Daoy (cell line): ENCODE measurements at places on chromosomes 5 and 9.
A peak's percentile ranks its signal among the peaks of the same experiment; 100 is the strongest.

GRCh38 chr5:118882666-118883065 is 105.7 kb downstream of the DTWD2 start:
- no peak for DNase-seq

DNA sequence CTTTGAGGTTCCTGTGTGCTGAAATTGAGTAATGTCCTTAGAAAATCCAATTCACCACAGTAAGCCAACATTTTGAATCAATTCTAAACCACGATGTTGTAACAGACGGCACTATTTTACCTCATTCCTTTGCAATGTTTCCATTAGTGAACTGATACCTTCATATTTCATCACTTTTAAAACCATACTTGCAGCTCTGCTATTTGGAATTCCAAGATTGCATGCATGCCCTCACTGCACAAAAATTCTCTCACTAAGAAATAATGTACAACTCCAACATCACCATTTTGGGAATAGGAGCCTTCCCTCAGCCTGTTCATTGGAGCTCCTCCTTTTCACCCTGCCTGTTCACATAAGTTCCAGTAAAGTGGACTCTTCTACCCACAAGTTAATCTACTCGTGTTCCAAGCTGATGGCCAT is 74.8 kb upstream of the TGFBR1 start:
- peak; percentile 39 for DNase-seq

- no peak for DNase-seq
Observed at GRCh38 chr5:37859805-37860204, 20.0 kb upstream of the GDNF start.

DNA sequence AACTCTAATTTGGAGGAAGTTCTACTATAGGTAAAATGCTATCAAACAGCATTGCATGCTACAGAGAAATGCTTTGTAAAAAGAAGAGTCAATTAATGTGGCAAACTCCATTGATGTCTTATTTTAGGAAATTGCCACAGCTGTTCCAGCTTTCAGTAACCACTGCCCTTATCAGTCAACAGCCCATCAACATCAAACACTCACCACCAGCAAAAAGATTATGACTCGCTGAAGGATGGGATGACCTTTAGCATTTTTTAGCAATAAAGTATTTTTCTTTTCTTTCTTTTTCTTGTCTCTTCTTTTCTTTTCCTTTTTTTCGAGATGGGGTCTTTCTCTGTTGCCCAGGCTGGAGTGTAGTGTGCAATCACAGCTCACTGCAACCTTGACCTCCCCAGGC is 26.0 kb downstream of the CRHBP start:
- no peak for DNase-seq

DNA sequence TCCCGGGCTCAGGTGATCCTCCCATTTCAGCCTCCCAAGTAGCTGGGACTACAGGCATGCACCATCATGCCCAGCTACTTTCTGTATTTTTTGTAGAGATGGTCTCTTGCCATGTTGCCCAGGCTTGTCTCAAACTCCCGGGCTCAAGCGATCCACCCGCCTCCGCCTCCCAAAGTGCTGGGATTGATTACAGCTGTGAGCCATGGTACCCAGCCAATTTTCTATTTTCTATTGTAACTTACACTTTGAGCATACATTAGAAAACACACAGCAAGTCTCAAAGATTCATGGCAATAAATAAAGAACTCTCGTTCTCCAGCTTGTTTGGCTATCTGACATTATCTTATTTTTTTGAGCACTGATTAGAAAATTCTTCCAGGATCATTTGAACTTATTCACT is 228.7 kb downstream of the ADAMTS6 start:
- no peak for DNase-seq

DNA sequence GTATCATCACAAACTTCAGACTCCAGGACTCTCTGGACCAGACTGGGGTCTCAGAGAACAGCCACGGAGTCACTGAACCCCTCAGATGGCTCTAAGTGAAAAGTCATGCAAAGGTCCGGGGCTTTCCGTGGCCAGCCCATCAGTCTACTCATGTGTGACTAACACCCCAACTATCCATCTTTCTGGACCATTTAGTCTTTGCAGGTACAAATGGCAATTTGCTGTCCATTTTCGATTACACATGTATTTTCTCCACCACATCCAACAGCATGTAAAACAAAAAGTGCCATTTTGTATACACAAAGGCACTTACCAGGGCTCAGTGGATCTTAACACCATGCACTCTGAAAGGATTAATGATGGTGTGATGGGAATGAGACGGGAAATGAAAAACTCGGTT is 387.7 kb downstream of the BNC2 start:
- DNase-seq, result peak; percentile 11

DNA sequence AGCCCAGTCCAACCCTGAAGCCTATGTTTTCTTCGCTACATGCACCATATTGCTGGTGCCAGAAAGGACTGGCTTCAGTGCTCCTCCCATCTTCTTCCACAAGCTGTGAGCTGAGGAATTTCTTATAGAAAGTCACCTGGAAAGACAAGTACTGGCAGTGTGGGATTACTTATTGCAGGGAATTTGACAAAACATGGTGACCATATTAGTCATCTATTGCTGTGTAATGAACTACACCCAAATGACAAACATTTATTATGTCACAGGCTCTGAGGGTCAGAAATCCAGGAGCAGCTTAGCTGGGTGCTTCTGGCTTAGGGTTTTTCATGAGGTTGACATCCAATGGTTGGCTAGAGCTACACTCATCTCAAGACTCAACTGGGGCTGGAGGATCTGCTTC is 75.5 kb downstream of the ENTREP1 start:
- DNase-seq, result no peak

DNA sequence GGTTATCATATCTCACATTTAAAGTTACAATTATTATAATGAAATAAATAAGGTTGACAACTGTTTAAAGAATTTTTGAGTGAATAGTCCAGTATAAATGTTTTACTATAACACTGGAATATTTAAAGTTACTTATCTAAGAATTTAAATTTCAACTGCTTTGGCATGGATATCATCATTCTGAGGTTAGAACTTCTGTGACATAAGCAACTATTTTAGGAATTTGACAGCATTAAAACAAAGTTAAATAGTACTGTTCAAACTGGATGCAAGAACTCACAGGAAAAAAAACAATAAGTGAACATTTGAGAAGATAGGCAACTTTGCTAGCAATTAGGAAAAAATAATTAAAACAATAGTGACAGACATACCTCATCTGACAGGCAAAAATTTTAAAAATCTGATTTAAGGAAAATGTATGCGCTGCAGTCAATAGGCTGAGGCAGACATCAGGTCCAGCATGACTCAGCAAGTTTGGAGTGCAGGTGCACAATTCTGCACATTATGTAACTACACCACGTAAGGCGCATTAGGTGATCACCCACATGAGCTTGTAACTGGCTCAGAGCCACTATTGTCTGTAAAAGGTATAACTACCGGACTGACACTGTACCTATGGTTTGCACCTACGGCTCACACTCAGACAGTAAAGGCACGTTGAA is 180.6 kb downstream of the PDE4D start:
- no peak for DNase-seq

DNA sequence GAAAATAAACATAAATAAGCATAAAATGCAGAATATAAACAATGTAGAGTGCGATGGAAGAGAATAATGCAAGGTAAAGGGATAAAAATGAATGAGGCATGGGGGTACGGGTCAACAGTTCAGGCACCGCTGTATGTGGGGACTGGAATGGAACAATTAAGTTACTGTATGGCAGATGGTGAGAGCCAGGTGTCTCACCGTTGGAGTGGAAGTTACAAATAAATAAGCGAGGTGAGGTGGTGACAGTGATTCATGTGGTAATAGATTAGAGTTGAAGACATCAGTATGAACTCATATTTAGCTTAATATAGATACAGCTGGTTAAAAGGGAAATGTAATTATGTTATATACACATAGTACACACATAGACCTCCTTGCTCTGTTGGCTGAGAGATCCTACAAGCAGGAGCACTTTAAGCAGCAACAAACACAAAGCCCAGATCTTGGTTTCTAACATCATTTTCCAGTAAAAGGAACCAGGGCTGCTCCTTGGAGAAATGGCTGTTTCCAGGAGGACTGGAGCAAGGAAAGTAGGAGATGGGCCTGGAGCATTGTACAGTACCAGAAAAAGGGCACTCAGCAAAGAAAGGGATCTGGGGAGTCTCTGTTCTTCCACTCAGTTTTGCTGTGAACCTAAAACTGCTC is 2.4 kb upstream of the OMD start:
- no peak for DNase-seq

GRCh38 chr9:136584934-136585333 is 39.1 kb upstream of the NOTCH1 start:
- no peak for DNase-seq

- DNase-seq, result no peak
Observed at GRCh38 chr9:98500337-98500919, 208.3 kb downstream of the GABBR2 start.

- no peak for DNase-seq
Observed at GRCh38 chr9:129596541-129597331, 24.2 kb downstream of the C9orf50 start.

GRCh38 chr5:173968154-173968797 is 20.7 kb upstream of the C5orf47 start:
- no peak for DNase-seq

GRCh38 chr5:2371419-2371710 is 380.1 kb downstream of the IRX2 start:
- no peak for DNase-seq

- DNase-seq, result no peak
Observed at GRCh38 chr5:9230355-9230754, 315.5 kb downstream of the SEMA5A start.

DNA sequence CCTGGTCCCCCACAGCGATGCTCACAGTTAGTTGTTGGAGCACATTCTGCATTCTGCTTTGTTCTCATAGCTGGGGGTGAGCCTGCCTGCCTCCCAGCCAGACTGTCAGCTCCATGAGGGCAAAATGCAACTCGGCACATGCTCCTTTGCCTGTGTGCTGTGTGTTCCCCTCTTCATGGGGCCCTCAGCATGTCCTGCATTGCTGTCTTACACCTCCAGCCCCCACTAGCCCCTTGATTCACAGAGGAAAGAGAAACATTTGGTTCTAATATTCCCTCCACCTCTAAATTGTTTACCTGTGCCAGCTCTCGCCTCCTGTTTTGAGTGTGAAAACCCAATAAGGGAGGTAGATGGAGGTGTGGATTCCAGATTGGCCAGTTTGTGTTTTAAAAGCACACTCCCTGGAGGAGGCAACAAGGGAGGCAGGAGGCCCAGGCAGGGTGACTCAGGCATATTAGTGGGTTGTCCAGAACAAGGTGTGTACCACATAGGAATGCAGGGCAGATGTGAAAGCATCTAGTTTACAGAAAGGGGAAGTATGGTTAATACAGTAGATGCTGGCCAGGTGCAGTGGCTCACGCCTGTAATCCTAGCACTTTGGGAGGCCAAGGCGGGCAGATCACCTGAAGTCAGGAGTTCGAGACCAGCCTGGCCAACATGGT is 224.6 kb downstream of the AGTPBP1 start:
- peak; percentile 29 for DNase-seq

- DNase-seq, result no peak
Observed at GRCh38 chr5:148853868-148854267, 27.5 kb downstream of the ADRB2 start.

DNA sequence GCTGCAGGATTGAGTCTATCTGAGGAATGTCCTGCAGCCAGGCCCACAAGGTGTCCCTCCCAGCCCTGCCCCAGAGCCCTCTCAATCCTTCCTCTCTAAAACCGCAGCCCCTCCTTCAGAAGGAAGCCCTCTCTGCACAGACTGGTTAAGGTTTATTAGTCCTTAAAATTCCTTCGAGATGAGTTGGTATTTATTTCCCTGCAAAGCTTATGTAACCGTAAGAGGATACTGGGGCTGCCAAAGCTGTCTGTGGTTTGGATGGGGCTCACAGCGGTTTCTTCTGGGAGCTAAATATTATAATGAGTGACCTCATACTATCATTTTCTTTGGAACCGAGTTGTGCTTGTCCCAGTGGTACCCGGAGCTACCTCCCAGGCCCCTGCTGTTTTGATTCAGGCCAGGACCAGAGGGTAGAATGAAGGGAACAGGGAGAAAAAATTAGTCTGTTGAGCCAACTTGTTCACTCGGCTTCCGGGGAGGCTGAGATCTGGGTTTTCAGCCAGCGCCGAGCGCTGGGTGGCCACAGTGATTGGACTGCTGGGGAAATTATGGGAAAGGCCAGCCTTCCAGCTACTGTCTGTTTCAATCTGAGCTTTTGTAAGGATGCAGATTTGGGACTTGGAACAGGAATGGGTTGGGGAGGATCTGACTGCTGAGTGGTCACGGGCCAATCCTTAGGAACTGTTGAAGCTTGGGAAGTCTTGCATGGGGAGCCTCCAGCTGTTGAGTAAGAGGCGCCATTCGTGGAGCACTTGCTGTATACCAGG is 107.5 kb downstream of the NDFIP1 start:
- DNase-seq, result peak; percentile 95

DNA sequence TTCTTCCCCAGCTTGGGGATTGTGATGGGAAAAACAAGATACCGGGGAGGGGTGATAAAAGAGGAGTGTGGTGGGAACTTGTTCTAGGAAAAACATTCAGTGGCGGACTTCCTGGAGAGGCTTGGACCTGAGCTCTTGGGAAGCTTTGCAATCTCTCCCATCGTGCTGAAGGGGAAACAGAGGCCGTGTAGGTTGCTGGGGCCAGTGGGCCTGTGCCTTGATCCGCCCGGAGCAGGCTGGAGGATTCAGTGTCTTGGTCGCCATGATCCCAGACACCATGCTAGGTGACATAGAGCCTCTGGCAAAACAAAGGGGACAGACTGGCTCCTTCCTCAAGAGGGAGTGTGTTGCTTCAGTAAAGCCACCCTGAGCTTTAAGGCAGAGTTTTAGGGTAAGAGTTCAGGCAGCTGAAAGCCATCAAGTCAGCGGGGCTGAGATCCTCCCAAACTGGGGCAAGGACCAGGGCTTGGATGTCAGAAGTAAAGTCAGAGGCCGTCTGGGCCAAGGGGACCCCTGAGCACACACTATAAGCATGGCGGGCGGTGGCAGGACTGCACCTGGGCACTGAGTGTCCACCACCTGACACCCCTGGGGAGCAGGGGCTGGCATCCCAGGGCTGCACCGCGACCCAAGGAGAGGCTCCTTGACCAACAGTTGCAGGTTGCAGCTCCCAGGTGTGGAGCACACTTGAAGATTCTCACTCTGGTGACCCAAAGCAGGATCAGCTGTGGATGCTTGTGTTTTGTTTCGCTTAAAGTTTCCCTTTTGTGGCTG is 44.7 kb downstream of the TRIP13 start:
- DNase-seq, result no peak

DNA sequence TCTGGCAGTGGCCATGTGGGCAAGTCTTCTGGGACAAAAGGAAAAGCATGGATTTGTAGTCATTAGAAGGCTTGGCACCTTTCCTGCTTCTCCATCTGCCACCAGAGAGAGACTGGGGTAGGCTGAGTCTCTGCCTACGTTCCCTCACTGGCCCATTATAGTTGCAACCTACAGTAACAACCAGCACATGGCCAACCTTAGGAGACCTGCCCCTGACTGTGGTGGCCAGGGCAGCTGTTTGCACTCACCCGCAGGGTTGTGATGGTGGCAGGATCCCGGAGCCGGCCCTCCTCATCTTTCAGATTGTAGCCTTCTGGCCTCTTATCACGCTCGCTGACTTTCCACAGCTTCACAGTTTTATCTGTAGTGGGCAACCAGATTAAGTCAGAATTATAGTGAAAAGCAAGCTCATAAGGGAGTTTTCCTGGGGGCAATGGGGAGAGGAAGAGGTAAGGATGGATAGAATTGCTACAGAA is 174.9 kb upstream of the GPR151 start:
- DNase-seq, result no peak

GRCh38 chr5:97658116-97658900 is 475.3 kb upstream of the RIOK2 start:
- DNase-seq, result no peak

GRCh38 chr9:136044971-136045594 is 50.0 kb downstream of the NACC2 start:
- no peak for DNase-seq
